Activated B cell treated with CpG ODN at 0.5 μM for 24 hours (primary cell): ENCODE measurements at places on chromosomes 4 and X. TPM values are rescaled to one million over a fixed set of nuclear protein-coding genes. Genes with fewer than 3 reads are reported as not detected.

The PFKFB1 gene
- 0.71 and 0.73 TPM in 2 replicates for total RNA-seq

The ADAMTS3 gene
- not detected in 2 replicates for total RNA-seq

The SPACA5B gene
- not detected in 2 replicates for total RNA-seq

The RBBP7 gene
- 97.9 and 103 TPM in 2 replicates for total RNA-seq

The FAM47E gene
- 0.39 TPM in 1 of 2 replicates, not detected in the other for total RNA-seq

The HOPX gene
- total RNA-seq = 13.2 and 14.2 TPM in 2 replicates

The ATP2B3 gene
- not detected in 2 replicates for total RNA-seq

The USP26 gene
- not detected in 2 replicates for total RNA-seq

The BRS3 gene
- total RNA-seq = not detected in 2 replicates

The RBM47 gene
- 6.3 and 8.0 TPM in 2 replicates for total RNA-seq

The GNRHR gene
- total RNA-seq = not detected in 2 replicates

The SPANXB1 gene
- total RNA-seq = not detected in 2 replicates

The SYAP1 gene
- 14.9 and 16.8 TPM in 2 replicates for total RNA-seq

The CENPVL1 gene
- not detected in 2 replicates for total RNA-seq
